ENCODE measurements at places on chromosomes 16 and 17.
A peak's percentile ranks its signal among the peaks of the same experiment; 100 is the strongest.

- no peak for DNase-seq
Measured at GRCh38 chr17:17830269-17830567, 6.6 kb downstream of the SREBF1 start.

- peak; percentile 73 for DNase-seq
Measured at GRCh38 chr16:69709456-69710084, 16.8 kb downstream of the NQO1 start.

DNA sequence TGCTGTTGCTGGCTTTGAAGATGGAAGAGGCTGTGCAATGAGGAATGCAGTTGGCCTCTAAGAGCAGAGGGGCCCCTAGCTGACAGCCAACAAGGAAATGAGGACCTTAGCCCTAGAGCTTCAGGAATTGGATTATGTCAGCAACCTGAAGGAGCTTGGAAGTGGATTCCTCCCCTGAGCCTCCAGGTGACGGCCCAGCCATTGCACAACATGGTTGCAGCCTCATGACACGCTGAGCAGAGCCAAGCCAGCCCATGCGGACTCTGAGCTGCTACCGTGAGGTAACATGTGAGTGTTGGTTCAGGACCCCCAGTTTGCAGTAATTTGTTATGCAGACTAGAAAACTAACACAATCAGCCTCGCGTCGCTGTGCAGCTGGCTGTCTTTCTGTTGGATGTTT, 20.2 kb downstream of the CCDC42 start:
- DNase-seq, result no peak

DNA sequence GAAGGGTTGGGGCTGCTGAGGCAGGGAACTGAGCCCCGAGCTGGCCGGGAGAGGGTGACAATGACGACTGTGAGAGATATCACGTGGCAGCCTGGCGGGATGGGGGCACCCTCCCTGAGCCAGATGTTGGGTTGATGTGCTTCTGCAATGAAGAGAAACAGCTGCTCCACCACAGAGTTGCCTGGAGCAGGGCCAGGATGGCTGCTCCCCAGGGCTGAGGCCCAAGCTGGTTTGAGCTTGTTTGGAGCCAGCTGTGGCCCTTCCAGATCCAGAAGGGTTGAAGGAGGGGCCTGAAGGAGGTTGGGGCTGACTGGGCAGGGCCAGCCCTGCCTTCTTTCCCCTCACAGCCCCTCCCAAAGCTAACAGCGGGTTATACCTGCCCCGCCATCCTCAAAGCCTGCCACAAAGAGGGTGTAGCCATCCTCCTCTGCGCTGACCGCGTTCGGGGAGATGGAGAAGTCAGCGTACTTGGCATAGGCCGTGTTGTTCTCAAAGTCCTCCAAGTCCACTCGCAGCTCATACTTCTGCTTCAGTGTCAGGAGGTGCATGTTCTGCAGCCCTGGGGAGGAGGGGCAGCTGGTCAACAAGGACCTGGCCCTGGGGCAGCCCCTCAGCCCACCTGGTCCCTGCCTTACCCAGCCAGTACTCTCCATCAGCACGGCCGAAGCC, 2.1 kb downstream of the MFAP4 start:
- DNase-seq, result no peak

GRCh38 chr17:79702034-79702433, 28.7 kb upstream of the ENPP7 start:
- DNase-seq, result no peak

DNA sequence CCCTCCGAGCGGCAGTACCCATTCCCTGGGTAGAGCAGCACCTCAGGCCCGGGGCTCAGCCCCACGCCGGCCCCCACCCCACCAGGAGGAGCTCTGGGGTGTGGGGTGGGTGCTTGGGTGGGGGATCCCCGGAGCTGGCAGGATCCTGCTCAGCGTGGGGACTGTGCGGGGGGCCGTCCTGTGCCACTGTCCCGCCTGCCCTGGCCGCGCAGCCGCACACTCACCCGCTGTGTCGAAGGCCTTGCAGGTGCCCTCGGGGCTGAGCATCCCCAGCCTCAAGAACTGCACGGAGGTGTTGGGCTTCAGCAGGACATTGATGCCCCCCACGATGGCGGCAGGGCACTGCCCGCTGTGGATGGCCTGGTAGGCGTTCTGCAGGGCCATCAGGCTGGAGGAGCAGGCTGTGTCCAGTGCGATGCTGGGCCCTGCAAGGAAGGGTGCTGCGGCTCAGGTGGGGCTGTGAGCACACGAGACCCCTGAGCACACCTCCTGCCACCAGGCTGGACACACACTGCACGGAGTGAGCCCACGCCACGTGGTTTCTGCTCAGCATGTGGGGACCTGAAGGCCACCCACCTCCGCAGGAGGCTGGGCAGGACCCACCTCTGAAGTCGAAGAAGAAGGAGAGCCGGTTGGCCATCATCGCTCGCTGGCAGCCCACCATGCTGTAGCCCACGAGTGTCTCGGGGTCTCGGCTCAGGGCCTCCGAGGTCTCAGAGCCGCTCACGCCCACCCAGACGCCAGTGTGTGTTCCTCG, 4.9 kb downstream of the FASN start:
- DNase-seq, result no peak

GRCh38 chr17:6166492-6167179, 96.5 kb downstream of the WSCD1 start:
- no peak for DNase-seq

GRCh38 chr16:58366247-58367031, 25.8 kb upstream of the GINS3 start:
- DNase-seq, result no peak

Measured in CD4-positive, alpha-beta T cell treated with Interleukin-12 subunit alpha and Interleukin-12 subunit beta, for 1 hour (primary cell).